ENCODE measurements at places on chromosomes 5 and 9.

GRCh38 chr5:98679963-98680362 lies 93.5 kb upstream of the RGMB start:
- DNase-seq, result no peak

DNA sequence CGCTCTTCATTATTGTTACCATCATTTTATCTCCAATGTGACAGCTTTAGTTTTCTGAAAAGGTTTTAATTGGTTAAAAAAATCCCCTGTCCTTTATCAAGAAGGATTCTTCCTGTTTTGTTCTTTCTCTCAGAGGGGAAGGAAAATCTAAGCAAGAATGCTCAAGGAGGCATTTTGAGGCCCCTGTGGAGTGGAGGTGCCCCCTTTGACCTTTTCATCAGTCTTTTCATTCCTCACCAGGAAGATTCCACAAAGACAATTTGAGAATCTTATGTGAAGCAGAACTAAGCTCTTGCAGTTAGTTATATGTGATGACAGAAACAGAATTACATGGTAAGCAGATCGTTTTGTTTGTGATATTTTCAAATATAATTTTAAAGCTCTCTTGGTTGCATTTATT lies 489.6 kb downstream of the MAN2A1 start:
- DNase-seq, result no peak

DNA sequence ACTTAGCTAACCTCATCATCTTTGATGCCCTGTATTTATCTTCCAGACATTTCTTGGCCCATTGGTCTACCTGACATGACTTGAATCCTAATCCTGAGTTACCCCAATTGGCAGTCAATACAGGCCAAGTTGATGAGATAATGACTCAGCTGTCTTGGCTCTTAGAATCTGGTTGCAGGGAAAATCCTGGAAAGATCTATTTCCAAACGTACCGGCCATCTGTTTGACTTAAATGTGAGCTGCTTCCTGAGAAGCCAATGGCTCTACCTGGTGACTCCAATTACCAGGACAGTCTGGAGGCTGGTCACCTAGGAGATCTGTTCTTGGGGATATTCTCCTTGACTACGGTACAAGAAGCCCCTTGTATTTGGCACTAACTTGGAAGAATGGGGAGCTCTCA lies 475.2 kb upstream of the BRINP1 start:
- no peak for DNase-seq

DNA sequence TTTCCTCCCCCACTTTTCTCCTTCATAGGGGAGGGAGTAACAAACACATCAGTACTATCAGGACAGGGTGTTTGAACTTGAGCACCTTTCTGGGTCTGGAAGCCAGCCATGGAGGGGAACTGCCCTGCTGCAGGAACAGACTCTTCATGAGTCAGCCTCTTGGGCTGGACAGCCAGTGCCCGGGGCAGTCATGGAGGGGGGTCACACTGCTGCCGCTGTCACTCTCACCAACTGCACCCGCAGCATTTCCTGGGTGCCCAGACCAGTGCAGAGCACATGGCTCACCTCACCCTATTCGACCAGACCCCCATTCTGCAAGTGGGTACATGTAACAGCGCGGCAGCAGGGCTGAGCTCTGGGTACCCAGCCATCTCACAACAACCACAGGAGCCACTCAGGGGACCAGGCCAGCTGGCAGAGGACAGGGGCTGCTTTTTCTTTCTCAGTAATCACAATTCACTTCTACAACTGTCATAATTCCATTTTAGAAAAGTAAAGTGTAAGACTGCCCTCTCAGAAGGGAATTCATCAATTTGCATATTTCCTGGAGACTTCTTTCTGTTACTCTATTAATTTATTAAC lies 118.4 kb downstream of the CTNND2 start:
- no peak for DNase-seq

DNA sequence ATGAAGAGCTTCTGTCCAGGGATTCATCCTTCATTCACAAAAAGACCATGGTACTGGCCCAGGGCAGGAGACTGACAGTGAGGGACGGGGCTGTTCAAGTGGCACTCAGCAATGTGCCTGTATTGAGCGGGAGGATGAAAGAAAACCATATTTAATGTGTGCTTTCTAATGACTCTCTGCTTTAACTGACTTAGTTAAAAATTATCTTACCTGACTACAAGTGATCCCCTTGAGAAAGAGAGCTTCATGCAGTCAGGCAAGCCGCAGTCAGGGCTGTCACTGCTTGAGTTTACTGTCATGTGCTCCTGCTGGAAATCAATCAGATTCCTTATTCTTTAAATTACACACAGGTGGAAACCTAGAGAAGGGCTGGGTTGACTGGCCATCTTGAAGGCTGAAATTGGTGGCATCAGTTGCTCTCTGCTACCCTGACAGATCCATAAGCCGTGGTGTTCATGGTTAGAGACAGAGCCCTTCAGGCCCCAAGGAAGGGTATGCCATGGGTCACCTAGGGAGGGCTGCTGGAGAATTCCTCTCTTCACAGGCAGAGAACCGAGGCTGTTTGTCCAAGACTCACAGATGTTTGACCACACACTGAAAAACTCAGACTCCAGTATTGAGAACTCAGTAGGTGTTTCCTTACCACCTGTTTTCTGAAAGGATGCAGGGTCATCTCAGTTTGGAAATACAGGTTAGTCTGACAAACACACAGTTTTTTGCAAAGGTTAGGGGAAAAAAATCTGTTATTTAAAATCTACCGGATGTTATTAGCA lies 70.9 kb downstream of the TRIO start:
- DNase-seq, result no peak

- no peak for DNase-seq
Observed at GRCh38 chr5:91419136-91419535, 36.0 kb upstream of the ARRDC3 start.

DNA sequence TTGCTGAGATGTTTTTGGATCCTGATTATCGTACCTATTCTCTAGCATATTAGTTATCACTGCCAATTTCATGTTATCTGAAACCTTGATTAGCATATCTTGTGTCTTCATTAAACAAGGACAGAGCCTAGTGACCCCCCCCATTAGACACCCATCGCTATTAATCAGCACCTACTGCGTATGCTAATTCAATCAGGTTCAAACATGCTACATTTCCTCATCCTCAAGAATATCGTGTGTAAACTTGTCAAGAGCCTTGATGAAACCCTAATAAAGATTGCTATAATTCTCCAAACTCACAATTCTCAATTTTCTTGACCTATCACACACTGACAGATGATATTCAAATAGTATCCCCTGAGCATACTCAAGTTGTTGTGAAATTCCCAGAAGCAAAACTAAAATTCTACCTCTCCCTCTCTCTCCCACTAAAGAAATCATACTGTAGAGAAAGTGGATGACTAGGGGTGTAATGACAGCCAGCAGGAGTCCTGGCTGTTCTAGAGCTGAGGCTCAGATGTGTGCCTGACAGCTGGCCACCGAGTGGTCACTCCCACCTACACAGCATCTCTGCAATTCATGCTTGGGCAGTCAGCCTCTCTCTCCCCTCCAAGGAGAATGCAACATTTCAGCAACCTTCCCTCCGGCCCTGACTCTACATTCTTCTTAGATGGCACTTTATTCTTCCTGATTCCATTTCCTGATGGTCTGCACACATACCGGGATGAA lies 9.2 kb upstream of the ZNF354A start:
- DNase-seq, result no peak

- DNase-seq, result no peak
Observed at GRCh38 chr9:98724810-98725530, 16.2 kb upstream of the GABBR2 start.

DNA sequence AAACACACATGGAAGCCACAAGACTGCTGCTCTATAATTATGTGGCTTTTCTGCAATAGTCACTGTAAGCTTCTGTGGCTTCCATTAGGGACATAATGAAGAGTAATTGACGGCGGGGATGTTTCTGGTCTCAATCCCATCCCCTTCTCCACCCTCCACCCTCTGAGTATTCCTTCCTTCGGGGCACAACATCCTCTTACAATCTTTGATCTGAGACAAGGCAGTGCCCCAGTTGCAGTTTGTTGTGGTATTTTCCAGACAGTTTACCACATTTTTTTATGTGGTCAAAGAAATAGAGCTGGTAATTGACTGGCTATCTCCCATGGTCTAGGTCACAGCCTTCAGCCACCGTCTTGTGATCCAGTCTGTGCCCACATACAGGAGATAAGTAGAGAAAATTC lies 277.7 kb downstream of the NR2F1-AS1 start:
- DNase-seq, result no peak

- no peak for DNase-seq
Observed at GRCh38 chr5:113202746-113203716, 226.4 kb downstream of the DCP2 start.

- DNase-seq, result no peak
Observed at GRCh38 chr9:77985996-77986395, 45.6 kb downstream of the GNAQ start.

- no peak for DNase-seq
Observed at GRCh38 chr5:126492939-126493338, 69.7 kb downstream of the GRAMD2B start.

DNA sequence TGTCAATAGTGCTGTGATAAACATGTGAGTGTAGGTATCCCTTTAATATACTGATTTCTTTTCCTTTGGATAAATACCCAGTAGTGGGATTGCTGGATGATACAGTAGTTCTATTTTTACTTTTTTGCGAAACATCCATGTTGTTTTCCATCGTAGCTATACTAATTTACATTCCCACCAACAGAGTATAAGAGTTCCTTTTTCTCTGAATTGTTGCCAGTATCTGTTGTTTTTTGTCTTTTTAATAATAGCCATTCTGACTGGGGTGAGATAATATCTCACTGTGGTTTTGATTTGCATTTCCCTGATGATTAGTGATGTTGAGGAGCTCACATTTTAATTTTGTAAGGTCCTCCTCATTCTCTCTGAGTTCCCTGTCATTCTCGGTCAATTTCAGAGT lies 71.1 kb upstream of the NFIL3 start:
- no peak for DNase-seq

DNA sequence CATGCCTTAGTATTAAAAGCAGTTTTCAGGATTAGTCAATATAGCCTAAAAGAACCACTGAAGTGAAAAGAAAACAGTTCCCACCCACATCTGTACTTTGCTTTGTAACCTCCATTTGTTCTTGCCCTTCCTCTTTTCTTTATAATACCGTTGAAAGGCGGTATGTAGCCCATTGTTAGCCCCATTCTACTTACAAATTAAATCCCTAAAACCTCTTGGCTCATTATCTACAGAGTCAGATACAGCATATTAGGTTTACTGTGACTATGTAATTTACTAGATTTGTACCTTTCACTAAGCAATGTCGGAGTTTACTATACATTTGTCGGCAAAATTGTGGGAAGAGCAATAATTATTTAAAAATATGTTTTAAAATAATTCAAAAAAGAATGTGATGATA lies 17.3 kb downstream of the ALDH1A1 start:
- no peak for DNase-seq

DNA sequence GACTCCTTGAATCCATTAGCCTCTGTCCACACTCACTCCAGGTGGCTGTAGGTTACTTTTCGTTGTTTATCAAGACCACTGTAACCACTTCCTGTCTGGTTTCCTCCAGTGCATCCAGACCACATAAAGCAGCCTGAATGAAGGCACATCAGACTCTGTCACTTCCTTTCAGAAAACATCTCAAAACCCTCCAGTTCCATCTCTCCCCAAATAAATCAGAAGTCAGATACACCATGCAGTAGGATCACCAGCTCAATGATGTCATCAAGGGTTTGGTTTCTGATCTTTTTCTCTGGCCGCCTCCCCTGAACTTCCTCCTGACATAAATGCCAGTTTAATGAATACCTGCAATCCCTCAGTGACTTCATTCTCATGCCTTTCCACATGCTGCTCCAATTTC lies 161.2 kb downstream of the ZNF462 start:
- no peak for DNase-seq

DNA sequence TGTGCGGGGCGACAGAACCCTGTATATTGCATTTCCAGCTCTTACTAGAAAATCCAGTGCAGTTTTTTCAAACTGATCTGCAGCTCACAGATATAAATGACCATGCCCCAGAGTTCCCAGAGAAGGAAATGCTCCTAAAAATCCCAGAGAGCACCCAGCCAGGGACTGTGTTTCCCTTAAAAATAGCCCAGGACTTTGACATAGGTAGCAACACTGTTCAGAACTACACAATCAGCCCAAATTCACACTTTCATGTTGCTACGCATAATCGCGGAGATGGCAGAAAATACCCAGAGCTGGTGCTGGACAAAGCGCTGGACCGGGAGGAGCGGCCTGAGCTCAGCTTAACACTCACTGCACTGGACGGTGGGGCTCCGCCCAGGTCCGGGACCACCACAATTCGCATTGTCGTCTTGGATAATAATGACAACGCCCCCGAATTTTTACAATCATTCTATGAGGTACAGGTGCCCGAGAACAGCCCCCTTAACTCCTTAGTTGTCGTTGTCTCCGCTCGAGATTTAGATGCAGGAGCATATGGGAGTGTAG lies 786 bp downstream of the PCDHB5 start:
- DNase-seq, result no peak

DNA sequence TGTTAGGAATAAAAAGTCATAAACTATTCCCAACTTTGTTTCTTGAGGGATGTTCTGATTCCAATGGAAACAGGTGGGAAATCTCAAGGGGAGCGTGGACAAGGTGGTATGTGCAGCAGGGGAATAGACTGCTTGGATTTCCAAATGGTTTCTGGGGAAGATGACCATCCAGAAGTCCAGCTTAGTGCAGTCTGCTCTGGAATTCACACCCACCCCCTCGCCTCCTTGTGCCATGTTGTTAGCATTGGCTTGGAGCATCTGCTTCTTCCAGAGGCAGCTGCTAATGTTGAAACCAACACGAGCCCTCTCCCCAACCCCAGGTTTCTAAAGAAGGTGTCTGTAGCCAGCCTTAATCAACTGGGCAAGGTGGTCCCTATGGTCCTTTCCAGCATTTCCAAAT lies 90.9 kb downstream of the PDE6A start:
- no peak for DNase-seq

DNA sequence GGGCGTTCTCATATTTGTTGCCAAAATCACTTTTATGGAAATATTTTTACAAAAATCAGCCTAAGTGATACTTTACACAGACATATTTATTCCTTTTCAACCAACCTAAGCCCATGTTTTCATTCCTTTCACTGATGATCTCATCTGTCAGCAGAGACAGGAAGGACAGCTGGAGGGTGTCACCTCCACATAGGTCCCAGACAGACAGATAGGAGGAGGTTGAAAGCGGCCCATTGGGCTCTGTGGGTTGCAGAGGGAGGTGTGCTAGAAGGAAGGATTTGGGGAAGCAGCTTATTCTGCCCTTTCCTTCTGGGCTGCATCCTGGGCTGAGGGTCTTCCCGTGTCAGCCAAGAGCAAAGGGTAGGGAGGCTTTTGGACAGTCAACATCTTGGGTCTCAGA lies 26.0 kb upstream of the SEMA4D start:
- no peak for DNase-seq

DNA sequence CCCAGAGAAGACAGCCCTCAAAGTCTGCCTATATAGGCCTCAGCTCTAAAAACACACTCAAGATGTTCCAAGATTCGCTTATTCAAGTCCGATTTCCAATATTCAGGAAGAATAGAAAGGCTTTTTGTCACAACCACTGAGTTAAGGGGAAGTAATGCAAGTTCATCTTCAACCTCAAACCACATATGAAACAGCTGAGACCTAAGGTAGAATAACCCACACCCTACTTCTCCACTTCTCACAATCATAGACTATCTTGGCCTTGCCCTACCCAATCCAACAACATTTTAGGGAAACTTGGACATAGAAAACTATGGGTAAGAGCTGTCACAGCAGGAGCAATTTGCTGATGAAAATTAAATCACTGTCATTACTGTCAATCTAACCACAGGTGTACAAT lies 152.0 kb upstream of the LRRTM2 start:
- no peak for DNase-seq

GRCh38 chr5:147431586-147431985 lies 78.3 kb downstream of the DPYSL3 start:
- no peak for DNase-seq

Data from occipital lobe (tissue), 3 donors.